Activated CD4-positive, alpha-beta T cell treated with anti-CD3 and anti-CD28 coated beads, Interleukin-10, Interleukin-2, amounts not matched to agents 100 ng/mL and 50 ng/mL, durations not matched to agents 16 hours and 8 hours (primary cell): ENCODE measurements at places on chromosomes 5 and 9.
A peak's percentile ranks its signal among the peaks of the same experiment; 100 is the strongest.

DNA sequence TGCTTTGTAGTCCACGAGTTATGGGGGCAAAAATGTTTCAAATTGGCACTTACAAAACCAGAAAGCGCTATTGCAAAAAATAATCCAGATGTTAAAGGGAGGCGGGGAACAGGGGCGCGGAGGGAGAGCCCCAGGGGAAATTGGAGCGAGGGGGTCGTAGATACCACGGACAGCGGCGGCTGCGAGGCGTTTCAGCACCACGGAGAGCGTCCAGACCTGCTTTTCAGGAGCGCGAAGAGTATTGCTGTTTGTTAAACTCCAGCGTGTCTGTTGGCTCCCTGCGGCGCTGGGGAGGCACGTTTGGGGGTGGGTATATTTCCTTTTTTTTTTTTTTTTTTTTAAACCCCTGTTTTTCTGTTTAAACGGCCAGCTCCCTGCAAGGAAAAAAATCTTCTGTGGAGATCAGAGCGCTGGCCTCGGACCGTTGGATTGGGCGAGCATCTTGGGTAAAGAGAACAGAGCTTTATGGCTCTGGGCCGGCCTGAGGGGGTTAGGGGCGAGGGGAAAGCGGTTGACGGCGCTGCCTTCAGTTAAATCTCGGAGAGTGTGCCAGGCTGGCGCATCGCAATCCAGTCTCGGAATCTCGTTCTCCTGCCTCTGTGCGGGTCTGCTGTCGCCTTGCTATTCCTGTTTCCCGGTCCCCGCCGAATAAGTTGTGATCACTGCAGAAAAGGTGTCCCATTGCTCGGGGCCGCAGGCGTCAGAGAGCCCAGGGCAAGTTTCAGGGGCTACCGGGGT is at the start of gene GLRA1:
GLRA1 (minus strand) TSS at position 288 of the 738 bp plus-strand sequence. CDS start 302 bp downstream, outside the sequence.
- peak; percentile 23 for DNase-seq

DNA sequence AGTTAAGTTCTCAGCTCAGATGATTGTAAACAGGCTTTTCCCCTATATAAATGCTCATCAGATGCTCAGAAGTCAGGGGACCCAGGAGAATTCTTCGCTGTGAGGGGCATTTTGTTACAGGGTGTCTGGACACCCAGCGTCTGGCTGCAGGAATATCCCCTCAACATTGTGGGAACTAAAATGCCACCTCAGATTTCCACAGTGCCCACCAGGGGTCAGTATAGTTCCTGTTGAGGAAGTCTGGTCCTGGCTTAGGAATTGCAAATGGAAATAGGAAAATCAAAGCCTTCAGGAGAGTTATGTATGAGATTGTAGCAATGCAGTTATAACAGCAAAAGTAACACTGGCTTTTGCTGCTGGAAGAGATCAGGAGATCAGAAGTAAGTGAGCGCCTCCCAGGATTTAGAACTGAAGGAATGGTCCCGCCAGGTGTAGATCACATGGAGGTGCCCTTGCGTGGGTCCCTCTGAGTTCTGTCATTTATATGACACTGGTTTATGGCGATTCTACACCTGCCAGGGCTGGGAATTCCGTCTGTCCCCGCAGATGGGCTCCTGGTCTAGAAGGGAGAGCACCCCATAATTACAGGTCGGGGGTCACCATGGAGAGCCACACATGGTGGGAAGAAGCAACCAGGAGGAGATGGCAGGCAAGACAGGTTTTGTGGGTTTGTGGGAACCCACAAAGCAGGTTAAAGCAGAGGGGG is 47.1 kb upstream of the CTSL start:
- DNase-seq, result peak; percentile 44

- no peak for DNase-seq
These were observed 8.5 kb upstream of the DNAJC25 start for GRCh38 chr9:111622626-111623025.

DNA sequence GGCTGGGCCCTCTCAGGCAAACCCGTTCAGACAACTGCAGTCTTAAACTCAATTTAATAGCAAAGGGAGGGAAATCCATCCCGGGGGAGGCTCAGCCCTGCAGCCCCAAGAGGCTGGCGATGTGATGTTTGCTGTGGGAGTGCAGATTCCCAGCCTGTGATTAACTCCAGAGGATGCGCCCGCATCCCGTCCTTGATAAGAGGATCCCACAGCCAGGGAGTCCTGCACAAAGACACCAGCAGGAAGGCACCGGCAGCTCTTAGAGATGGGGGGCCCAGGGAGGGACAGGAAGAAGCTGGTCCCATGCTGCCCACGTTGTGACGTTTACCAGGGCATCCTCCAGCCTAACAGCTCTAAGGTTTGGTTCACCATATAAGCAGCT is 64.7 kb downstream of the MRPL36 start:
- DNase-seq, result no peak

DNA sequence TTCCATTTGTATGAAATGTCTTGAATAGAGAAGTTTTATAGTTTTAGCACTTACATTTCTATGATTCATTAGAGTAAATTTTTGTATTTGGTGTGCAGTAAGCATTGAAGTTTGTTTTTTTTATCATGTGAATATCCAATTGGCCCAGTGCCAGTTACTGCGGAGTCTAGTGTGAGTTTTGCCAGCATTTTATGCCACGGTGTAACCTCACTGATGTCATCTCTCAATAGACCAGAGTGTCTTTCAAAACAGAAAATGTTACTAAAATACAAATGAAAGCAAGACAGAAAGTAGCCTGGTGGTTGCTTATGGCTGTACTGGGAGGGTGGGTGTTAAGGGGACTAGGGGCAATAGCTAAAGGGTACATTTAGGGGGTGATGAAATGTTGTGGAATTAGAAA is 62.8 kb downstream of the IPPK start:
- no peak for DNase-seq

DNA sequence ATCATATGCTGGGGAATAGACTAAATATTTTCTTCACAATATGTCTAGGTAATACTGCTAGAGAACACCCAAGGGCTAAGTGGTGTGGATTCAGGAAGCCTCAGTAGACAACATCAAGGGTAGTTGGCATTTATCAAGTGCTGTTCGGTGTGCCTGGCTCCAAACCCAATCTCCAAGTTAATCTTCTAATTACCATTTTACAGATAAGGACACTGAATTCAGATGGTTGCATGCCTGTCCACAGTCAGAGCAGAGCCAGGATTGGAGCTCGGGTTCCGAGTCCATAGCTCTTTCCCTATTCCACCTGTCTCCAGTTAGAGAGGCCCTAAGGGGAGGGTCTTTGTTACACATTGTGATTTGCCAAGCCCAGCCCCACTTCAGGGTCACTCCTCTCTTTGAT is 58.2 kb downstream of the FGF18 start:
- DNase-seq, result no peak

DNA sequence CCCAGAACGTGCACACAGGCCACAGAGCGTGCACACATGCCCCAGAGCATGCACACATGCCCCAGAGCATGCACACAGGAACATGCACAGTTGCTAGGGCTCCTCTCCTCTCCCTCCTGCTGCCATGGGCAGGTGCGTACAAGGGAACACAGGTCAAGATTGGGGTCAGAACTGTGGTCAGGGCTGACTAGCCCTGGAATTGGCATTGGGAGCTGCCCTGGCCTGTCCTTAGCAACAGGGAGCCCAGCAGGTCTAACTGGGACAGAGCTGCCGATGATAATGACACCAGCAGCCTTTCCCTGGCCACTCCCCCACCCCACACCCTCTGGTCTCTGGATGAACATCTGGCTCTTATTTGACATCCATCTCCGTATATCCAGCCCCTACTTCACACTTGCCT is 8.0 kb downstream of the PCDH1 start:
- DNase-seq, result no peak

GRCh38 chr5:31944684-31945445 is 229.3 kb downstream of the GOLPH3 start:
- DNase-seq, result no peak

- DNase-seq, result peak; percentile 29
These were observed 77.0 kb upstream of the TMC1 start for GRCh38 chr9:72444435-72444834.

DNA sequence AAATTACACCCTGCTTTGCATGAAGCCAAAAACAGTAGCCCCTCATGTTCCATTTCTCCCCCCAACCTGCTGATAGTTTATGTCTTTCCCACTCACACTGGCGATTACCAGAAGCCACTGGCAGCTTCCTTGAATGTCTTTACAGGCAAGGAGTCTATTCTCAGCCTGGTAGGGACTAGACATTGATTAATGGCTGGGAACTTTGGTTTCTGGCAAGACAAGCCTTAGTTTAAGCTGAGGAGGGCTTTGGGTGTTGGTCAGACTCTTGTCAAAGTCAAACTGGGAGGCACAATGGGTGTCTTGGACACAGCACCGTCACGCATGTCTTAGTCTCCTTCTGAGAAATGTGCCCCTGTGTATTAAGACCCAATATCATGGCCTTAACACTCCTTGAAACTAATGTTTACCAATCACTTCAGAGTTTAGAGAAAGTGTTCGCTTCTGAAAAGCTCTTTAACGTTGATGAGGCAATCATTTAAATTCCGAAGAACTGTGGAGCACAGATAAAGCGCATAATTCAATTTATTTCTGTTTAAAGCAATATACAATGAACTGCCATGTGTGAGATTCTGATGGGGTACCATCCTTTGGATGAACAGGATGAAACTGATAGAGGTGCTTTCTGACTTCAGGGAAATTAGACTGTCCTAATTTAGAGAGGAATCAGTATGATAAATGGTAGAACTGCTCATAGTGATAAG is 53.9 kb upstream of the CPEB4 start:
- DNase-seq, result no peak

DNA sequence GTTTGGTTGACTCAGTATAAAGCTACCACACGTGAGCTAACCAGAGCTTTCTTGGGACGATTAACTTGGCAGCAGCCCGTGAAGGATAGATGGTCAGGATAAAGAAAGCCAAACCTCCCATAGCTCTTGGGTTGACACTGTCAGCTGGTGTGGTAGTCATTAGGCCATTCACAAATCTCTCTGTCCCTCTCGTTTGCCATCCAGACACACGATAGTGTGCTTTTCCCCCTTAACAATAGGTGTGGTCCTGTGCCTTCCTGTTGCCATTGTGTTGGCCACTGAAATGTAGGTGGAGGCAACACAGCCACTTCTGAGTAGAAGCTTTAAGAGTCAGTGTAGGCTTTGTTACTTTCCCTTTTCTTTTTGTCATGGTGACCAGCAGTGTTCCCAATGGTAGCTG is 11.7 kb downstream of the OR13J1 start:
- no peak for DNase-seq

DNA sequence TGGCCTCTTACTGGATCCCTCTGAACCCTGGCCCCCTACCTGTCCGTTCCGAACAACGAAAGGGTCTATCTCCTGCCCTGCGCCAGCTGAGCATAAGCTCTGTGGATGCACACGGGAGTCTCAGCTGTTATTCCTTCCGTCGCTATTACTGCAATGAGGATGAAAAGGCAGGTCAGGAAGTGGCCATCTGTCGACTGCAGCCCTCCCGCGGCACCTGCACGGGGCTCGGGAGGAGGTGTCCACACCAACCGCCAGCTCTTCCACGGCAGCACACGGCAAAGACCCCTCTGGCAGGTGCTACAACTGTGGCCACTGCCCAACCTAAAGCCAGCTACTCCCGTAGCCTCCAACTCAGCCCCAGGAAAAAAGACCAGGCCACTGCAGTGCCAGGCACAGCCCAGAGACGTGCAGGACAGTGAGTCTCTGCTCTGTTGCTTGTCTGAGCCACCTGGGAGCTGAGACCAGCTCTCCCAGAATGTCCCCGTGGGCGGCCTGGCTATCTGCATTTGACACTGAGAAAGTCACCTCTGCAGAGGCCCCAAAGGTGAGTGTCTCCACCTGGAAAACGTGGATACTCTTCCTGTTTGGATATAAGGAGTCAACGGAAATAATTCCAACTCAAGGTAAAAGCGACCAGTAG is 19.1 kb downstream of the CAMSAP1 start:
- no peak for DNase-seq

- no peak for DNase-seq
These were observed 4.5 kb downstream of the BRD9 start for GRCh38 chr5:887947-888637.

- no peak for DNase-seq
These were observed 632.6 kb upstream of the EDIL3 start for GRCh38 chr5:85017261-85017660.

DNA sequence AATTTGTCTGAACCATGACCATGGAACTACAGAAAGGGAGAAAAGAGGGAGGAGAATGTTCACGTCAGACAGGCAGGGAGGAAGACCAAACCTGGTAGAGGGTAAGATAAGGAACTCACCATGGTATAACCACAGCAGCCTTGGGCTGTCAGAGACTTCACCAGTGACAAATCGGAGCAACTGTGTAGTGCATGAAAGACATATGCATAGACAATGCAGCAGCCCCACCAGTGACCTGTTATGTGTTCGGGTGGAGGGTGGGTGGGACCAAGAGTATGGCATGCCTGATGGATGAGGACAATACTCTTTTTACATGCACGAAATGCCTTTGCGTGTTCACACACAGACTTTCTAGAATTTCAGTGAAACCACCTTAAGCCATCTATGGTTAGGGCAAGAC is 221.8 kb upstream of the RASEF start:
- no peak for DNase-seq

DNA sequence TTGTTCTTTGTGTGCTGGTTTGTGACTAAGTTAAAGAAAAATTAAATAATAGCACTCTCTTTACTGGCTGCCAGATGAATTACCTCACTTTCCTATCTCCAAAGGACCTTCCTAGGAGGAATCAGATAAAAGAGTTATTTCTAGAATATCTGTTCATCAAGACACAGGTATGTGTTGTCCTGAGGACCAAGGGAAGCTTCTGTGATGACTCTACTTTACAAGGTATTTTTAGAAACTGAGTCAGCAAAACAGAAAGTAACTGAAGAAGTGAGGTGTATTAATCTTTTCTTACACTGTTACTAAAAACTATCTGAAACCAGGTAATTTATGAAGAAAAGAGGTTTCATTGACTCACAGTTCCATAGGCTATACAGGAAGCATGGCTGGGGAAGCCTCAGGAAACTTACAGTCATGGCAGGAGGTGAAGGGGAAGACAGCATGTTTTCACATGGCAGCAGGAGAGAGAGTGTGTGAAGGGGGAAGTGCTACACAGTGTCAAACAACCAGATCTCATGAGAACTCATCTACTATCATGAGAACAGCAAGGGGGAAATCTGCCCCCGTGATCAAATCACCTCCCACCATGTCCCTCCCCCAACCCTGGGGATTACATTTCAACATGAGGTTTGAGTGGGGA is 189.2 kb upstream of the DMAC1 start:
- DNase-seq, result no peak

GRCh38 chr5:20360263-20360662 is 372.3 kb upstream of the CDH18 start:
- no peak for DNase-seq

DNA sequence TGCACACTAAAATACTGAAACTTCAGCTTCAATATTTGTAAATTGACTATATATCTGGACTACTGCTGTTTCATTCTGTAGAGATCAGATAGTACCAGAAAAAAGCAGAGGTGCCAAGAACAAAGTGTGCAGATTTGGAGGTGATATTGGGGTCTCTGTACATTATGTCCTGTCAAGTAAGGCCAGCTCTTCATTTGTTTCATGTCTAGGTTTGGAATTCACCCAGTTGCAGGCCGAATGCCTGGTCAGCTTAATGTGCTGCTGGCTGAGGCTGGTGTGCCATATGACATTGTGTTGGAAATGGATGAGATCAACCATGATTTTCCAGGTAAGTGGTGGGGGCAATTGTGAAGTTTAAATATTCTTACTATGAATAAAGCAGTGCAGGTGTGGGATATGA is 96.9 kb downstream of the NNT start:
- DNase-seq, result no peak
